ENCODE measurements at places on chromosomes 4 and X. TPM values are rescaled to one million over a fixed set of nuclear protein-coding genes. Genes with fewer than 3 reads are reported as not detected.

DNA sequence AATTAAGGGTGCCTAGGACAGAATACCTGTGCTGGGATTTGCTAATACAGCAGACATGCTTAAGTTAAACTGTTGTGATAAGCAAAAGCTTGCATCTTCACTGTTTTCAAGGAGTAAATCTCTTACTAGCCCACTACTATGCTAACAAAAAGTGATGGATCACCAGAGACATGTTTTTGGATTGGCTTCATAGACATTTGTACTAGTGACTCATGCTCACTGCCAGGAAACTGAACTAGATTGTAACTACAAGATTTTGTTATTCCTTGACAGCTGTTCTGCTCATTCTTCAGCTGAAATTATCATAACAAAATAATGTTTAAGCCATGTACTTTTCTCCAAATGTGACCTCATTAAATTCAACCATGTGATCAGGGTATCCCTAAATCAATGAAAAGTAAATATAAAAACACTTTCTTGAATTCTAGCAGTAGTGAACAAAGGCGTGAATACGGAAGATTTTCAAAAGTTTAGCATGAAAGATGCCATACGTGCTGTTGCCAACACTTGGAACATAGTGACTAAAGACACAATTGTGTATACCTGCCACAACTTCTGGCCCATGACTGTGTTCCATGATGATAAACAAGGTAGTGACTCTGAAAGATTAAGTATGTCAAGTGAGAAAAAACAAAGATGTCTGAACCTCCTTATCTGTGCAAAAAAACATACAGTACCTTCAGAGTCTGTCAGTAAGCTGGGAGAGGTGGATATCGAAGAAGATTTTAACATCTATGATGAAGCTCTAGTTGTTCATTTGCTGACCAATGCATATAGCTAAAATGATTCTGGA lies 154.0 kb downstream of the BTC start:
- no peaks in the 10 kb centered on the region for H3K36me3 ChIP-seq
- H3K27me3 ChIP-seq, result peaks cover 8% of the 10 kb centered on the region
- H3K27ac ChIP-seq, result no peak overlapping the region
- H3K4me1 ChIP-seq, result peaks cover 9% of the 10 kb centered on the region

GRCh38 chrX:107374132-107374531 lies 75.3 kb upstream of the FRMPD3 start:
- no peaks in the 10 kb centered on the region for H3K27me3 ChIP-seq
- H3K4me1 ChIP-seq, result no peaks in the 10 kb centered on the region
- DNase-seq, result no peak
- H3K27ac ChIP-seq, result no peak overlapping the region
- H3K36me3 ChIP-seq, result no peaks in the 10 kb centered on the region
- no peak overlapping the region for H3K4me3 ChIP-seq

DNA sequence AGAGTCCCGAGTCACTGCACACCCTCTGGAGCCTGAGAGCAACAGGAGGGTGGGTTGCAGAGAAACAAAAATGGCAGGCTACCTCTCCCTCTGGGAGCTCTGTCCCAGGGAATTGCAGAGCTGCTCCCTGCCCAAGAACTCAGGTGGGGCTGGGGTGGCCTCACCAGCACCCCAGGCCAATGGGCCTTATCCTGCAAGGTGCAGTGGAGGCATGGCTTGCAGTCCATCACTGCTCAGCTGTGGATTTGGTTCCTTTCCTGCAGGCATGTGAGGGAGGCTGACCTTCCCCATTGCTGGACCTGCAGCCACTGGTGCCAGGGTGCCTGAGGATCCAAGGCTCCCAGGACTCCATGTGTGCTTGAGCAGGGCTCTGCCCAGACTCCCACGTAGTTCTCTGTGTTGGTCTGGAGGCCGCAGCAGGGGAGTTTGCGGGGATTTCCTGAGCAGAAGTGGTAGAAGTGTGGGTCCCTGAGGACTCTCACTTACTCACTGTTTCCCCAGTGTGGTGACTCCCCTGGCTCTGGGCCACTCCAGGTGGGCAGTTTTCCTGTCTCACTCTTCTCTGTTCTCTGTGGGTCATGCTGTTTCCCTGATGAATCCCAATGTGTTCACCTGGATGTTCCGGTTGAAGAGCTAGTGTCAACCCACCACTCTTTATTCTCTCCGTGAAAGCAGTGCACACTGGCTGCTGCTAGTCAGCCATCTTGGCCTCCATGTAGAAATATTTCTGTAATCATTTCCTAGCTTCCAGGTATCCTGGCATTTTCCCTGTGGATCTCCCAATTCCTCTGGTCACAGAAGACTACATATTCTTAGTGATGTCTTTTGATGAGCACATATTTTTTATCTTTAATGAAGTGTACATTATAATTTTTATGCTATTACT lies 82.3 kb downstream of the ARHGAP24 start:
- no peak for DNase-seq
- no peaks in the 10 kb centered on the region for H3K36me3 ChIP-seq
- H3K27me3 ChIP-seq, result no peaks in the 10 kb centered on the region
- no peaks in the 10 kb centered on the region for H3K4me1 ChIP-seq
- no peak overlapping the region for H3K4me3 ChIP-seq

DNA sequence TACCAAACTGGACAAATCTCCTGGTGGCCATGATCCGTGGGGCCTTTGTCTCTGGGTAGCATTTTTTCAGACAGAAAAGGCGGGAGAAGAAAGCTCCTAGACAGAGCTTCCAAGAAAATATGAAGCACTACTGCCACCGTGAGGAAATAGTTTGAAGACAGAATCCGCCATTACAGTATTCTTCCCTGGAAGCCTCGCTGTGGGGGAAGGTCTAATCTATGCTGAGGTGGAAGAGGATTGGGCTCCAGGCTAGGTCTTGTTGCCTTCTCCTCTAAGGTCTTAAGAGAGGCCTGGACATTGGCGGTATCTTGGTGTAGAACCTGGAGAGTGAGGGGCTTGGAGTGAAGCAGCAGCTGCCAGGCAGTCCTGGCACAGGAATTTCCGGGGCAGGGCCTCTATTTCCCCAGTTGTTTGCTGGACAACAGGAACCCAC lies 218.9 kb downstream of the OR13H1 start:
- H3K27me3 ChIP-seq, result no peaks in the 10 kb centered on the region
- H3K27ac ChIP-seq, result no peak overlapping the region
- peak; percentile 17 for DNase-seq
- H3K4me3 ChIP-seq, result no peak overlapping the region

Gene HDAC8
- 24.3 TPM for total RNA-seq

Gene SULT1B1
- 0.11 TPM for total RNA-seq

Gene GPR50
- total RNA-seq, result 1.00 TPM

Gene PSAPL1
- total RNA-seq, result not detected

Gene SPATA4
- 0.46 TPM for total RNA-seq

Gene ARHGEF38
- not detected for total RNA-seq

Gene NAP1L2
- total RNA-seq, result 7.2 TPM

All from astrocyte (in vitro differentiated cells and primary cell).